ENCODE measurements at places on chromosomes 7 and 10.

DNA sequence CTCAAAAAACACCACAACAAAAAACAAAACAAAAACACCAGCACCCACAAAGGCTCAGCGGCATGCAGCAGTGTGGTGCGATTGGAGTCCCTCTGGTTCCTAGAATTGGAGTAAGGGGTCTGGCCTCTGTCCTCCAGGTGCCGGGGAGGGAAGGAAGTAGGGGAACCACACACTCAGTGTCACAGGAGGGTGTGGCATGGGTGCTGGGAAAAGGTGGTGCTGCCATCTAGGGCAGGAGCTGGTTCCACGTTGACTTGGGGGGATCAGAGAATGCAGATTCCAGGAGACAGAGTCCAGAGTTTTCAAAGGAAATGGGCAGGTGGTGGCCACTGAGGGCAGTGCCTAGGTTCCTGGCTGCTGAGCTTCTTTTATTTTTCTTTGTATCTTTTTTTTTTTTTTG, 19.8 kb upstream of the WIPI2 start:
- no peak for DNase-seq

DNA sequence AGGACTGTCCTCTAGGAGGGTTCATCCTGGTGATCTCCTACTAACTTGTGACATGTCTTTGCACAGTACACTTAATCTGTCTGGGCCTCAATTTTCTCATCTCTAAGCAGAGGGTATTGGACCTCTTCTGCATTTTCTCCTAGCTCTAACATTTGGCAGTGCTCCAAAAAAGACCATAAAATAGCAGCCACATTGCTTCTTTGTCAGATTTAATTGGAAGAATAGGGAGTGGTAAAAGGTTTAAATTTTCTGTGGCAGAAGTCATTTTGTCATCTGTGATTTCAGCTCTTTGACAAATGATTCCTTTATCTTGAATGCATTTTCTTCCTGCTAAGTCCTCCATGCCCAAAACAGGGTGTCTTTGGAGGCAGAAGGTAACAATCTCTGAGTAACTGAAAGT, 289.9 kb upstream of the LRGUK start:
- DNase-seq = no peak

DNA sequence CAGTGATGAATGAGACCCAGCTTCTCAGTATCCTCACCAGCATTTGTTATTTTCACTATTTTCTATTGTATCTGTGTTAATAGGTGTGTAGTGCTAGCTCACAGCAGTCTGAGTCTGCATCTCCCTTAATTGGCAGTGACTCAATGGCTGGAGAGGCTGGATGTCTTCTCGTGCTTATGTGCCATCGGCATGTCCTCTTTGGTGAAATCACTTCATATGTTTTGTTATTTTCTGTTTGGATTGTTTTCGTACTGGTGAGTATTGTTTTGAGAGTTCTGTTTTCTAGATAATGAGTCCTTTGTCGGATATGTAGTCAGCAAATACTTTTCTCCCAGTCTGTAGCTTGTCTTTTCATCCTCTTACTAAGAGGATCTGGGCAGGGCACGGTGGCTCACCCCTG, 66.1 kb downstream of the AMZ1 start:
- no peak for DNase-seq

DNA sequence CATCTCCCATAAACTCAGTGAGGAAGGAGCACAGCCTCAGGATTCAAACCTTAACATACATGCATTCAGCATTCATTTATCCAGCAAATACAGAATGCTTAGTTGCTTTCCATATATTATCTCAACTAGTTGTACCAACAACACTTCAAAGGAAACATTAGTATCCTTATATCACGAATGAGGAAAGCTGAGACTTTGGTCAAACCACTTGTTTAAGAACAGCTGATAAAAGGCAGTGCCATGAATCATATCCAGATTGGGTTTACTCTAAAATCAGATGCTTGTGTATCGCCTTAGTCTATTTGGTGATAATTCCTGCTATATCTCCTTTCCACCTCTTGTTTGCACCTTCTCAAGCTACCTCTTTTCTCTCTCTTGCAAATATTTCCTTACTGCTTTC, 1.9 kb upstream of the CPED1 start:
- DNase-seq = no peak

GRCh38 chr7:112546723-112547513, 66.1 kb downstream of the LSMEM1 start:
- DNase-seq = no peak

- no peak for DNase-seq
Measured at GRCh38 chr7:40200791-40201190, 66.0 kb downstream of the SUGCT start.

- peak; percentile 55 for DNase-seq
Measured at GRCh38 chr7:90461219-90461618, 8.2 kb upstream of the PTTG1IP2 start.

GRCh38 chr7:22302193-22302592, 54.8 kb downstream of the RAPGEF5 start:
- DNase-seq = no peak

DNA sequence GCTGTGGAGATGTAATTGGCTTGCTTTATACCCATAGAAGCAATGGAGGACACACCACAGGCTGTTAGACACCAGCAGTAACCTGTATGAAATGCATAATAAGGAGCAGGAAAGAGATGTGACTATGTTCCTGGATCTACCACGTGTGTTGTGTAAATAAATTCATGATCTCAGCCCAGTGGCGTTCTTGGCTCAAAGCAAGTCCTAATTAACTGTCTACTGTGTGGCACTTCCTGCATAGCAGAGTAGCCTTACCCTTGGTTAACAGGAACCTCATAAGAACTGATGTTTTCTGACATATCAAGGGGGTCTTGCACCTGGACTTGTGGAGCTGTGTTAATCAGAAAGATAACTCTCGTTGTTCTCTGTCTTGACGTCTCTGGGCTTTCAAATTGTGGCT, 25.7 kb upstream of the FAM180A start:
- DNase-seq = peak; percentile 85

GRCh38 chr10:26506736-26507135, 68.6 kb downstream of the APBB1IP start:
- DNase-seq = no peak

- no peak for DNase-seq
Measured at GRCh38 chr7:158366346-158366745, 221.3 kb downstream of the PTPRN2 start.

DNA sequence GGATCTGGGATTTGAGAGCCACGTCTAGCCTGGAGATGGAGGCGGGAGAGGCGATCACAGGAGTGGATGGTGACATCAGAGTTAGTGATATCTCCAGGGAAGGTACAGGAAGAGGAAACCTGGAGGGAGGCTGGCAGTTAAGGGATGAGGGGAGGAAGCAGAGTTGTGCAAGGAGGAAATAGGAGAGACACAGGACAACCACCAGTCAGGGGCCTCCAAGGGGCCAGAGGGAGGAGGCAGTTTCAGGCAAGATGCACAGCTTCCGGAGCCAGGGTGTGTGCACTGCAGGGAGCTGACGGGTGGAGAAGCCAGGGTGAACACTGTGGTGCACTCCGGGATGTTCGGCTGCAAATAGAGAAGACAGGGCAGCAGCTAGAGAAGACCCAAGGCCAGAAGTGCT, 141.2 kb downstream of the GLI3 start:
- DNase-seq = no peak

DNA sequence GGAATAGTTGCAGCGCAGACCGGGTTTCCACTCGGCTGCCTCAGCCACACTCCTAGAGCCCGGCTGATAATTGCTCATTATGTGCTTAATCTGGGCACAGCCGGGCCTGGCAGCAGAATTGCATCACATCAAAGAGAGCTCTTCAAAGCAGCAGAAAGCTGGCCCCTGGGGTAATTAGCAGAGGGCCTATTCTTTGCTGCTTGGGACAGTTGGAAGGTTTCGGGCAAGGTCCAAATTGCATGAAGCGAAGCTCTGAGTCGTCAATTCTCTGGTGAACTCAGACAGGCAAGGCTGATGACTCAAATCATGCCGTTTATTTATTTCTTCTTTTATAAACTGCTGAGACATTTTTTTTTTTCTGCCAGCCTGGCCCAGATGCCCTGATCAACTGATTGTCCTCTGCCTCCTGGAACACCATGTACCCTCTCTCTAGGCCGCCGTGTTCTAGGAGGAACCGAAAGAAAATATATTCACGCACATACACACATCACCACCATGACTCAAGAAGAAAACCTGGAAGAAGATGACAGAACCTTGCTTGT, 242.2 kb downstream of the RAB11FIP2 start:
- peak; percentile 35 for DNase-seq

DNA sequence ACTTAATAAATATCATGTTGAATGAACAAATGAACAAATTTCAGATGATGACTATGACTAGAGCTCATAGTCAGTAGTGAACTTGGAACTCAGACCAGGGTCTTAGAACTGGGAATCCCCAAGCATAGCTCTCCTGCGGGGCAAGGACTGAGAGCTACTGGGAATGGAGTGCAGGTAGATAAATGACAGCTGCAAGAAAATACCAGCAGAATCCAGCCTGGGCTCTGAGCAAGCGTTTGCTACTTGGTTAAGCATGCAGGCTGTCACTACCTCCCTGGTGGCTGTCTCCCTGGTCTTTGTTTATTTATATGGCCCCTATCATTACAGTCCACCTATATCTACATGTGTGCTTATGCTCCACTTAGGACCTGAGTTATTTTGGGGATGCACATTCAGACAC, 208.4 kb downstream of the POU6F2 start:
- no peak for DNase-seq

DNA sequence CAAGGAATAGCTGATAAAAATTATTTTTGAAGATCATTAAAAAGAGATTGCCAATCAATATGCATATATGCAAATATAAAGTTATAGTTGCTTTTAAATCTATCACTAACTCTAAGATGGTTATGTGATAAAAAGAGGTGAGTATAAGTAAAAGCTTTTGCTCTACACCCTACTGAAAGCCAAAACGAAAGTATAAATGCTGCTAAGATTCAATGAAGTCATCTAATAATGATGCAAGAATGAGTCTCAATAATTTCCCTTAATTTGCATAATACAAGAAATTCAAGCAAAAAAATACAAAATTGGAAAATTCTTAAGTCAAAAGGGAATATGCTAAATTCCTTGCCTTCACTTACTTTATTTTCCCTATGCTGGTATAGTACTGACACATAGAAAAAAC, 75.2 kb downstream of the WAPL start:
- DNase-seq = no peak

- DNase-seq = peak; percentile 74
Measured at GRCh38 chr10:3486346-3487065, 298.5 kb downstream of the KLF6 start.

- no peak for DNase-seq
Measured at GRCh38 chr10:105806-106205, 29.4 kb upstream of the ZMYND11 start.

DNA sequence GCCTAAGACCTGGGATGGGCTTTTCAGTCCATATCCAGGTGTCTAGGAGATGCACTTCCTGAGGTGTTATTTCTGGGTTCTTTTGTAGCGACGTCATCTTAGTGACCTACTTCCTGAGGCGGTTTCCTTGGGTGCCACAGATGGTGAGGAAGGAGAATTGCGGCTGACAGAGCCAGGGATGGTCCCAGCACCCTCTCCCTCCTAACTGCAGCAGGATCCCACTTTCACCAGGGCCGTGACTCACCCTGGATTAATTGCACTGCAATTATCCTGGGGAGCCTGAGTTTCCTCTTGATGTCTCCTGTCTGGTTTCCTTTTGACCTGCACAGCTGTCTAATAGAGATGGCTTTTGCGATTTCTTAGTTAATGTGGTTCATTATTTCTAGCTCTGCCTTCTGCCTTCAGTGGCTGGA, 271.7 kb downstream of the TCF7L2 start:
- DNase-seq = peak; percentile 48

GRCh38 chr10:83909001-83909400, 230.3 kb upstream of the GHITM start:
- DNase-seq = no peak

GRCh38 chr7:116173051-116174028, 37.0 kb upstream of the TES start:
- no peak for DNase-seq

DNA sequence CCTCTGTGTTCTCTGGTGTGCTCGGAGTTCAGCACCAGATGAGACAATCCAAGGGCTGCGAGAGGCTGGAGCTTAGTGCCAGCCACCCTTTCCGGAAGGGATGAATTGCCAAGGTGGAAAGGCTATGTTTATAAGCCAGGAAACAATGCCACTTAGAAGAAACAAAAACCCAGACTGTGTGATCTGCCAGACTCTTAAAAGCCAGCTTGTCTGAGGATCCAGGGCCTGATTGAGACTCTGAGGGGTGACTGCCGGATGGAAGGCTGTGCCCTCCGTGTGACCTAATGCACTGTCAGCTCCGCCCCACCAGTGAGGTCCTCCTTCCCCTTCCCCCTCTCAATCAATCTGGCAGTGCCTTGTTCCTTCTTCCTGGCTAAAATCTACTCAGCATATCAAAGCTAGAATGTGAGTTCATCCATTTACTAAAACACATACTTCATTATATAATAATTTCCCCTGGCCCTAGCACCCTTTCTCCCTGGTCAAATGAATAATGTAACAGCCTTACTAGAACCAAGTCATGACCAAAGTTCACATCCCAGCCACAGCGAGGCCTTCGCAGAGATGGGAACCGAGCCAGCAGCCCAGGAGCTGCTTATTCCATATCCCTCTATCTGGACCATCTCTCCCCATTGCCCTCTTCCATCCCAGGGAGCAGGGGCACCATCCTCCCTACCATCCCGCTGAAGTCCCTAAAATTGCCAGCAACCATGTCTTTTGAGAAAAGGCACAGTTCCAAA, 25.5 kb downstream of the FAM107B start:
- DNase-seq = peak; percentile 72

DNA sequence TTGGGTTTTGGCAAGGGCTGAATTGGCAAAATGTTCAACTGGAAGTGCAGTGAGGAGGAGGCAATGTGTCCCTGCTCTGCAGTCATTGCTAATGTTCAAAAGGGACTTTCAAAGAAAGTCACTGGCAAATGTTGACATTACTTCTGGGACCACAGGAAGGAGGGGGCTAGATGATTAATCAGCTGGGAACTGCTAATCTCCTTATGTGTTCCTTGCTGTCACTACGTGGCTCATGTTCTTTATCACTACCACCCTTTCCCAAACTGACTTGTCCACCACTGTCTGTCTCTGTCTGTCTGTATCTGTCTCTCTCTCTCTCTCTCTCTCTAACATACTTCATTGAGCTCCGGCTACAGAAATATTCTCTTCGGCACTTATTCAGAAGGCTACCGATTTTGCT, 86.9 kb upstream of the MTPN start:
- DNase-seq = no peak

- DNase-seq = no peak
Measured at GRCh38 chr7:35900651-35901050, 99.8 kb downstream of the SEPTIN7 start.
